ENCODE measurements at places on chromosomes 4 and X. TPM values are rescaled to one million over a fixed set of nuclear protein-coding genes. Genes with fewer than 3 reads are reported as not detected.

Gene RASGEF1B
- total RNA-seq, result 0.53 TPM

Gene ZNF827
- total RNA-seq, result 5.7 TPM

Gene DCAF12L2
- not detected for total RNA-seq

Gene MGARP
- 0.08 TPM for total RNA-seq

Gene MMRN1
- not detected for total RNA-seq

Gene PF4V1
- not detected for total RNA-seq

Gene DCAF12L1
- total RNA-seq, result not detected

Gene CT55
- not detected for total RNA-seq

Gene RTL9
- total RNA-seq, result 0.08 TPM

Gene PAGE2
- total RNA-seq, result not detected

Gene SPARCL1
- total RNA-seq, result not detected

Gene LONRF3
- not detected for total RNA-seq

All from hair follicular keratinocyte (primary cell).